NCI-H2081 treated with DMSO at 0.1 percent for 48 hours (cell line): ENCODE measurements at places on chromosomes 12 and 14.

DNA sequence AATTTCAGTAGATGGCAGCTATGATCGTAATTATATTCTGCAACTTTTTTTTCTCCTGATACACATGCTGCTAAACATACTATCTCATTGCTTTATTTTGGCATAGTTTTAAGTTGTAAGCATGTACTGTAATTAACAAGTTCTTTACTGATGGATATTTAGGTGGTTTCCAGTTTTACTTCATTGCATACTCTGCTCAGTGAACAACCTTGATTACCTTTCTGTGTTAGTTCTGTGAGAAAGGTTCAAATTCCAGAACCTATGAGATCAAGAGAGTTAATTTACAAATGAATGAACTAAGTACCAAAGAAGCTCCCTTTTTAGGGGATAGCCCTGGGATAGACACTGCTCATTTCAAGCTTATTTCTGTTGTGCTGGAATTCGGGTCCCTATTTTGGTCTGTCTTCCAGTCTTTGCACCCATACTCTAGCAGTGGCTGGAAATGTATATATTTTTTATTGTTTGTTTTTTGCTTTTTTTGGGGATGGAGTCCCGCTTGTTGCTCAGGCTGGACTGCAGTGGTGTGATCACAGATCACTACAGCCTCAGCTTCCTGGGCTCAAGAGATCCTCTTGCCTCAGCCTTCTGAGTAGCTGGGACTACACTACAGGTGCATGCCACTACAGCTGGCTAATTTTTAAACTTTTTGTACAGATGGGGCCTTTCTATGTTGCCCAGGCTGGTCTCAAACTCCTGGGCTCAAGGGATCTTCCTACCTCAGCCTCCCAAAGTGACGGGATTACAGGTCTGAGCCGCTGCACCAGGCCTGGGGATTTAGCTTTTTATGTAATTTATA lies 10.6 kb downstream of the PAPOLA start:
- no peak for DNase-seq

DNA sequence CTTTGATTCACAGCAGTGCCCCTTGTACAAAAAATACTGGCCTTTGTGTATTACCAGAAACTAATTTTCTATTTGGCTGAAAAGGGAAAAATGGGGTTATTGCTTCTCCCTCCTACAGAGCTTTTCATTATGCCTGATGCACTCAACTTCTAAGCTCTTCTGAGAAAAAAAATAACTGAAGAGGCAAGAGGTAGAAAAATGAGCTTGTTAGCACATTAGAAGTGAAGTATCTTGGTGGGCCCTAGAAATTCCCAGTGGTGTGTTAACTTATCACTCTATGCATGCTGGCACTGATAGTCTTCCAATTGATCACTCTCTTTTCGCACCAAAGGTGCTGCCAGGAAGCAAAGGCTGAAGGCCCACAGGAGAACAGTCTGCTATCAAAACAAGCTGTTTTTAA lies 17.1 kb downstream of the INSM2 start:
- DNase-seq: no peak

GRCh38 chr12:4196805-4197420 lies 76.6 kb upstream of the CCND2 start:
- DNase-seq: no peak

GRCh38 chr12:84912198-84913128 lies at the start of gene SLC6A15:
Gene SLC6A15, minus strand, starts transcription at chr12:84912799. Its CDS starts 20,679 bp downstream, at chr12:84892120.
- DNase-seq: peak; percentile 42

DNA sequence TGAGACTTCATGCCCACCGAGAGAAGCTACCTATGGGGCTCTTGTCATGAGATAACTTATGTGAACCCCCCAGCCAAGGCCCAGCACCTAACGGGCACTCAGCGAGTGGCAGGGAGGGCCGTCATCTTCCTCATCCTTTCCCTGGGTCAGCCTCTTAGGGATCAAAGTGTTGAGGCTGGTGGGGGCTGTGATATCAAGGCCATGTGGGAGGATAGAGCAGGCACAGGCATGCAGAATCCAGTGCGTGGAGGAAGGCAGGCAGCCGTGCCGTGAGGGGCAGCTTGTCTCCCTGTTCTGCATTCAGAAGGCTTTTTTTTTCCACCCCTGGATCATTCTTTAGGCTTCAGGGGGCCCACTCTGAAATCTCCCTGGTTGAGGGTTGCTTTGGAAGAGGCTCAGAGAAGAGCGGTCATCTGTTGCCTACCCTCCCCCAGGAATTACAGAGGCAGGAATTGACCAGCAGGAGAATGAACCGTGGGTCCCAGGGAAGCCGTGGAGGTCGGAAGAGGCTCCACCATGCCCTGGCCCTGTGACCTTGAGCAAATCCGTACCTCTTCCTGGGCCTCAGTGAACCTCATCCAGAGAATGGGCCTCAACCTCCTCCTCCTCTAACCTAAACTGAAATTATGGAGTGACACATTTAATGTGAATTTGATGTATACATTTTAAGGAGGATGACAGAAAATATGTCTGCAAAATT lies 62.8 kb downstream of the BEGAIN start:
- DNase-seq: no peak

- DNase-seq: no peak
These were observed 270.8 kb upstream of the RGS6 start for GRCh38 chr14:71661441-71661840.

GRCh38 chr14:68639758-68640574 lies 152.9 kb downstream of the ZFP36L1 start:
- DNase-seq: no peak

- no peak for DNase-seq
These were observed 1266.2 kb downstream of the TMEM121 start for GRCh38 chr14:106792543-106792942.

DNA sequence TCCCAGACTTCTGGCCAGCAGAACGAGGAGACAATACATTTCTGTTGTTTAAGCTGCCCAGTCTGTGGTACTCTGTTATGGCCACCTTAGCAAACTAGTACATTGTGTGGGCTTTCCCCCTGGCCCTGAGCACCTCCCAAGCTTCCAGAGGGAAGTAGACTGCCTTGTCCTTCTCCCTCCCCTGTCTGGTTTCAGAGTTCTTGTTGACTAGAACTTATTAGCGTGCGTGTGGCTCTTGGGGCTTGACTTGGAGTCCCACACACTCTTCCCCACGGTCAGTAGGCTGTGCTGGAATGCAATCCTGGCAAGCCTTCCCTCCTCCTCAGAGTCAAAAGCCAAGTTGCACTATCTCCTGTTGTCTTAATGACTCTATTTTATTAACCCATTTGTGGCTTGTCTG lies 27.7 kb downstream of the FBLN5 start:
- no peak for DNase-seq

GRCh38 chr12:14169281-14169680 lies 187.9 kb upstream of the GRIN2B start:
- DNase-seq: no peak

DNA sequence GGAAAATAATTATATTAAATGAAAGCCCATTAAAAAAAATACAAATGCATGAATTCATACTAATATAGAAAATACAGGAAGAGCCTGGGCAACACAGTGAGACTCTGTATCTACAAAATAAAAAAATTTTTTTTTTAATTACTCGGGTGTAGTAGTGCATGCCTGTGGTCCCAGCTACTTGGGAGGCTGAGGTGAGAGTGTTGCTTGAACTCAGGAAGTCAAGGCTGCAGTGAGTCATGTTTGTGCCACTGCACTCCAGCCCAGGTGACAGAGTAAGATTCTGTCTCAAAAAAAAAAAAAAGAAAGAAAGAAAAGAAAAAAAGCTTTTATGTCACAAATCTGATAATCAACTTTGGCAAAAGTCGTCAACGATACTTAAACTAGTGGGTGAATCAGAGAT lies 80.6 kb upstream of the PLEKHA5 start:
- DNase-seq: no peak

DNA sequence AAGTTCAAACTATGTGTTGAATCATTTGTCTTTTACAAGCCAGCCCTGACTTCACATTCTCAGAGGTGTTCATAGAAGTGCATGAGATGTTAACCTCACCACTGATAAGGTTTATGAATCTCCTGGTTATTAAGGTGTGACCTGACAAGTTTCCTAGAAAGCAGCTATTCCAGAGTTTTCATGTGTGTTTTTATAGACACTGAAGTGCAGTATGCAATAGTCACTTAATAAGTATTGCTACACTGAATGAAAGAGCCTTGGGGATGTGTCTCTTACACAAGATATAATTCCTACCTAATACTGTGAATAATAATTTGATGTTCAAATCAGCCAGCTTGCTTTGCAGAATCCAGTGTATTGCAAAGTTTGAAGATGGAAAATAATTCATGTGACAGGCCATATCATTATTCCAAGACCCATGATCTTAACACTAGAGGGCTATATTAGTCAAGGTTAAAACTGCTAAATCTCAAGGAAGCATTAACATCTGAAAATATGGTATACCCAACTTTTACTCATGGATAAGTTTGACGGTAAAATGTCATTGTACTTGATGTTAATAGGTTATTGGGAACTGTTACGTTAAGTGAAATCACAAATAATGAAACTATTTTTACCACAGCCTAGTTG lies 13.0 kb downstream of the SLC25A3 start:
- no peak for DNase-seq
